Heart right ventricle (tissue), 16 donors: ENCODE measurements at places on chromosomes 16 and 17. TPM values are rescaled to one million over a fixed set of nuclear protein-coding genes. Genes with fewer than 3 reads are reported as not detected.

DNA sequence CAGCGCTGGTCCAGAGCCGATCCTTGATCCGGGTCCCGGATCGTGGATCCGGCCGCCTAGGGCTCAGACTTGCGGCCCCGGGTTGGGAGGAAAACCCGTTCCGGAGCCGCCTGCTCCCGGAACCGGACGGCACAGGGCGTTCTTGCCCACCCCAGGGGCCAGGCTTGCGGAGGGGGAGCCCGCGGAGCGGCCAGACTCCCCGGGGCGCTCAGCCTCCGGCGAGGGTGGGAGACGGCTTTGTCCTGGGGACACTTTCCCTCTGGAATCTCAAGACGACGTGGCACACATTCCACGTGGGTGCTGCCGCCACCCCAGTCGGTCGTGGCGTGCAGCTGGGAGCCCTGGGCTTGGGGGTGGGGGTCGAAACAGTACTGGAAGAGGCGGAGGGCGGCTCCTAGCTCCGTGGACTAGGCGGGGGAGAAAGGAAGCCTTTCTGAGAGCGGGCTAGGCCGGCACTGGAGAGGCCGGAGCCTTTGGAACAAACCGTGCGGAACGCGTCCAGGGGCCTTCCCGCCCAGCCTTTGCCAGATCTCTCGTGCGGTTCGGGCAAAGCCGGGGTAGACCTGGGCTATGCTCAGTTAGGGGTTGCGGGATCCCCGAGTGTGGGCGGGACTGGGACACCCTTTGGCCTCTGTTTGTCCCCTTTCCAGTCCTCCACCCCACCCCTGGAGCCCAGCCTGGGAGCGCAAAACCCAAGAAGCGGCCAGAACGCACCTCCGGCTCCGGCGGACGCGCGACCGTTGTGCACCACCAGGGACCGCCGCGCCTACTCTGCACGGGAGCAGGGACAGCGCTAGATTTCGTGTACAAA, 26.5 kb downstream of the SREBF1 start:
- DNase-seq, result peak; percentile 56

GRCh38 chr16:66517586-66518263, 32.2 kb downstream of the TK2 start:
- no peak for DNase-seq

The WWP2 gene
- polyA plus RNA-seq, result 13.1 TPM

GRCh38 chr17:19237389-19238166, 412 bp downstream of the EPN2 start:
- DNase-seq, result peak; percentile 50

DNA sequence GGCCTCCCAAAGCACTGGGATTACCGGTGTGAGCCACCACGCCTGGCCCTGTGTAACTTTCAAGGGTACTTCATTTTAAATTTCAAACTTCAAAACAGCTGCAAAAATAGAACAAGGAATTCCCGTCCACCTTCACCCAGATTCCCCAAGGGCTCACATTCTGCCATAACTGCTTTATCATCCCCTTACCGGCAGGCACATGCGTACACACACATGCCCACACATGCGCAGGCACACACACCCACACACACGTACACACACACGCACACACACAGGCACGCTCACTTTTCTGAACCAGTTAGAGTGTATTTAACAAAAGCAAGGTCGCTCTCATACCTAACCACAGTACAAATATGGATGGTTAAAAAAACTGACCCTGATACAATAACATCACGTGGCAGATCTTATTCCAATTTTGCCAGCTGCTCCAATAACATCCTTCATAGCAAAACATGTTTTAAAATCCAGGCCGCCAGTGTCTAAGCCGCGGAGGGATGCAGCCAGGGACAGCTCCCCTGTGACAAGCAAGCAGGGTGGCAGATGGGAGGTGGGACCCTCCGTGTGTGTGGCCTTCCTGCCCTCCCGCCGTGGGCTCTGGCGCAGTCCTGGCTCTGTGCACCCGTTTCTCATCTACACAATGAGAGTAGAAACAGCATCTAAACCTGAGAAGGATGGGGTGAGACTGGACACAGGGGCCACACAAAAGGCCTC, 23.1 kb downstream of the PDIA2 start:
- no peak for DNase-seq

- no peak for DNase-seq
These were observed 46.7 kb upstream of the PVALEF start for GRCh38 chr17:81118308-81119221.

DNA sequence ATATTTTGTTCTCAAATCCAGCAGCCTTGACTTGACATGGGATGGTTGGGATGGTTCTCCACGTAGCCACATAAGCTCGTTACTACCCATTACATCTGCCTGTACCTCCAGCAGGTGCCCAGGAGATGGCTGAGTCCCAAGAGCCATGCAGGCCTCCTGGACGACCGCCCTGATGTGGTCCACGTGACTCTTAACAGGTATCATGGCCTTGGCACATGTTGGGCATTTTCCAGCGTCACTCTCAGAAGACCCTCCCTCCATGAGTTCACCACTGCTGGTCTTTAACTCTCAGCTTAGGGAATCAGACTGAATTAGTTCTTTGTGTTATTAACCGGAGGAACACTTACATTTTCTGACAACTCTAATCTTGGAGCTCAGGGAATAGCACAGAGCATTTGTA, 161.5 kb downstream of the CDH13 start:
- no peak for DNase-seq

DNA sequence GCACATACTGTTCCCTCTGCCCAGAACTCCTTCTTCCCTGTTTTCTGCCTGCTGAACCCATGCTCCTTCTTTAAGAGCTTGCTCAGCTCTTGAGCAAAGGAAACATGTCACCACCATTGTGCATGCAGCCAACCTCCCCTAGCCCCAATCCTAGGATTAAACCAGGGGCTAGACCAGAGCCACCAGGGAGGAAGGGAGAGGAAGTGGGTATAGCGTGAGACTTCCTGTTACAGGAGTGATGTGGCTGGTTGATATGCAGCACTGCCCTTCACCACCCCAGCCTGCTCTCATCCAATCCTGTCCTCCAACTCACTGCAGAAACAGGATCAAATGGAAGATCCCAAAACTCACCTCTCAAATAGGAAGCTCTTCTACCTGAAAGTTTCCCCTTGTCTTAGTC, 67.1 kb upstream of the CDH5 start:
- DNase-seq, result no peak

The KRTAP4-6 gene
- not detected for polyA plus RNA-seq

DNA sequence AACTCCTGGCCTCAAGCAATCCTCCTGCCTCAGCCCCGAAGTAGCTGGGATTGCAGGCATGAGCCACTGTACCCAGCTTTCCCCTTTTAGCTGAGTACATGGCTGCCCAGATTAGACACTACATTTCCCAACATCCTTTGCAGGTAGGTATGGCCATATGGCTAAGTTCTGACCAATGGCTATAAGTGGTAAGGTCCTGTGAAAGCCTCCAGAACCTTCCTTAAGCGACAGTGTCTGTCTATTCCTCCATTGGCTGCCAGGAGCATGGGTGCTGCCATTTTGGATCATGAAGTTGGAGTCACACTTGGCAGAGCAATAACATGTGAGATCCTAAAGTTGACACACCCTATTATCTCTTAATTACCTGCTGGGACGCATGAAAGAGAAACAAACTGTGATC, 24.4 kb upstream of the CRHR1 start:
- DNase-seq, result no peak

The TEKT1 gene
- polyA plus RNA-seq, result not detected

The RNF222 gene
- not detected for polyA plus RNA-seq

The CCDC200 gene
- not detected for polyA plus RNA-seq

The HSD3B7 gene
- polyA plus RNA-seq, result 6.8 TPM

The HSD17B2 gene
- 0.03 TPM for polyA plus RNA-seq

DNA sequence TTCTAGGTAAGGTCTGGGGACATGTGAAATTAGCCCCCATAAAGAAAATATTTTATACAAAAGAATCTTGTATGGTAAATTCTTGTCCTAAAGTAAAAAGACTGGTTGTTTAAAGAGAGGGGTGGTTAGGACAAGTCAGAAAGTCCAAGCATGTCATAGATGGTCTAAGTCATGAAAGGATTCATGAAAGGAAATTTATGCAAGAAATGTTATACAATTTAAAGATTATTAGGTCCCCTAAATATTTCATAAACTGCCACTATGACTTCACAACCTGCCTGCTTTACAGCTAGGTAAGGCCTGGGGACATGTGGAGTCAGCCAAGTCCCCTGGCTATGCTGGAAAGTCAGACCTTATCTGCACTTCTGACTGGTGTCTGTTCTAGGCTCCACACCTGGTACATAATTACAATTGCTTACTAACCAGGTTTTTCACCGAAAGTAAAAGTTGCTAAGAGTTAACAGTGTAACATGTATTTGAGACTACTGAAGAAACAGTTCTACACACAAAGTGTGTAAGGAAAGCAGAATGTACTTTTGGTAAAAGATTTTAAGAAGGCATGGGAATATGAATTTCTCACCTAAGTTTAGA, 17.0 kb downstream of the N4BP1 start:
- DNase-seq, result no peak

GRCh38 chr16:85086347-85087291, 25.7 kb downstream of the CIBAR2 start:
- DNase-seq, result peak; percentile 55

DNA sequence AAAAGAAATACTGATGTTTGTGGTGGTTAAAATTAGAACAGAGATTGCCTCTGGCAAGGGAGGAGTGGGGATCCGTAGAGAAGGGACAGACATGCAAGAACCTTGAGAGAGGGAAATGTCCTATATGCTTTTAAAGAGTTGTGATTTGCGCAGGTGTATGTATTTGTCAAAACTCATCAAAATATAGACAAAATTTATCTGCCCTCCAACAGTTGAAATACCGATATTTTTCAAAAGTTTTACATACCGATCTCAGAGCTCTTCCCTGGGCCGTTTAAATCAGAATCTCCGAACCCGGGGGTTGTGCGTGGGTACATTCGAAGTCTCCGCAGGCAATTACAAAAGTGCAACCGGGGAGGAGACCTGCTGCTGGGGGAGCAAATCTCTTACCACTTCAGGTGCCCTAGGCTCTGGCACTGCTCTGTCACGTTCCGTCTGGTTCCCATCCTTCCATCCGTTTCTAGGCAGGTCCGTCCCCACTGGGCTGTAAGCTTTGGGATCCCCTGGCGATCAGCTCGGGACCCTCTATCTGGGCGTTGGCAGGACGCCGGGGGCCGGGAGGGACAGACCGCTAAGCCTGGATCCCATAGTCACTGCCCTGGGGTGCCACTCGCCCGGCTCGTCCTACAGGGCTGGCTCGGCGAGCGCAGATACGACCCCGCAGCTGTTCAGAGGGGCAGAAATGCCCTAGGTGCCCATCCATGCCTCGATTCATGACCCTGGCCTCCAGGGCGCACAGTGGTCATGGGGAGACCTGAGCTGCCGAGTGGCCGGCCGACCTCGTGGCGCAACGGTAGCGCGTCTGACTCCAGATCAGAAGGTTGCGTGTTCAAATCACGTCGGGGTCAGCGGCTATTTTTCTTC, 4.2 kb downstream of the BORCS6 start:
- peak; percentile 93 for DNase-seq

The SMPD3 gene
- polyA plus RNA-seq, result 0.03 TPM

The SGCA gene
- 137 TPM for polyA plus RNA-seq

The EXOSC6 gene
- 10.2 TPM for polyA plus RNA-seq

The PPP1R27 gene
- 0.14 TPM for polyA plus RNA-seq

GRCh38 chr16:85401370-85401916, 211.7 kb upstream of the GSE1 start:
- no peak for DNase-seq

DNA sequence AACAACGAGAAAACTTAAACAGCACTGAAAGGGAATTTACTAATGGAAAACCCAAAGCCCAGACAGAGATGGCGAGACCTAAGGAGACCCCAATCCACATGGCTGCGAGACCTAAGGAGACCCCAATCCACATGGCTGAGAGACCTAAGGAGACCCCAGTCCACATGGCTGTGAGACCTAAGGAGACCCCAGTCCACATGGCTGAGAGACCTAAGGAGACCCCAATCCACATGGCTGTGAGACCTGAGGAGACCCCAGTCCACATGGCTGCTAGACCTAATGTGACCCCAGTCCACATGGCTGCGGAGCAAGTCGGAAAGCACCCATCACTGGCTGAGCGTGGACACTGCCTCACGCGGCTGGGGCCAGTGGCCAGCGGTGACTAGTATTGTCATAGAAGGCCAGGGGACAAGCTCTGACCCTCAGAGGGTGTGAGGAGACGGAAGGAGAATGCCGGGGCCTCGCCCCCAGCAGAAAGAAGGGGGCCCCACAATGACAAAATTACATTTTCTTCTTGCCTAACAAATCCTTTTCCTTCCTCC, 241.8 kb downstream of the C16orf95 start:
- no peak for DNase-seq

DNA sequence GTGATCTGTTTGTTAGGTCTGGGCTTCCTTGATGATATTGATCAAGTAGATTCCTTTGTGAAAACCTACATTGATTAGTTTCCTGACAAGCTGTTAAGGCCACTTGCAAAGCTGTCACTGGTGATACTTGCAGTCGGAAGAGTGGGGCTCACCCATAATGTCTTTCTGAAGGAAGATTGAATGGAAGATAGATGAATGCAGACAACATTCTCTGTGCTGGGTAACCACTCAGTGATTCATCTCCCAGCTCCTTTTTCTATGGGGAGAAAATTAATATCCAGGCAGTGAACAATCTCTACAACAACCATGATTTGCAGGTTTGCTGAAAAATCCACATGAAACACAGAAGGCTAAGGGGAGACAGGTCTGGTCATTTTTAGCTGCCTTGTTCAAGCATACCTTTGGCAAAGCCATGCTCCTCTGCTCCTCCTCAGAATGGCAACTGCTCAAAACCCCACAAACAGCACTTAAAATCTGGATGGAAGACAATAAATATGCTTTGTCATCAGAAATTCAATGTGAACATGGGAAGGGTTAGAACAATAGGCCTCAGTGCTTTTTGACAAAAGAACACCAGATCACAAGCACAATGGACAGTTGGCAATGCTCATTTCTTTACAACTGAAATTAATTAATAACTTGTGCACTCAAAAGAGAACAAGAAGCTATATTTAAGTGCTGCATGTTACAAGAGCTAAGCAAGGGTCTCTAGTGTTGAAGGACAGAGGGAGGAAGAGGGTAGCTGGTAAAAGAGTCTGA, 495.4 kb downstream of the TOX3 start:
- DNase-seq, result no peak

- no peak for DNase-seq
These were observed 2.1 kb downstream of the HCRT start for GRCh38 chr17:42182927-42183734.

The FBRS gene
- polyA plus RNA-seq, result 30.5 TPM

- DNase-seq, result no peak
These were observed 4.7 kb downstream of the NAGPA start for GRCh38 chr16:5028950-5029475.

The TIMP2 gene
- polyA plus RNA-seq, result 32.4 TPM

GRCh38 chr16:72309001-72309400, 137.0 kb upstream of the PMFBP1 start:
- DNase-seq, result no peak

GRCh38 chr17:68763562-68763961, 162.4 kb upstream of the FAM20A start:
- DNase-seq, result no peak

The CD79B gene
- 5.8 TPM for polyA plus RNA-seq

The NT5M gene
- 4.9 TPM for polyA plus RNA-seq

GRCh38 chr17:47203984-47204721, 5.0 kb upstream of the MYL4 start:
- no peak for DNase-seq

GRCh38 chr17:17043461-17044271, 1.4 kb downstream of the MPRIP start:
- no peak for DNase-seq

- peak; percentile 69 for DNase-seq
These were observed 23.2 kb downstream of the MXRA7 start for GRCh38 chr17:76687298-76688164.

The SRCIN1 gene
- 0.29 TPM for polyA plus RNA-seq

GRCh38 chr16:67490335-67491096, 7.2 kb upstream of the AGRP start:
- DNase-seq, result no peak

The MAPT gene
- polyA plus RNA-seq, result 10.5 TPM

- DNase-seq, result no peak
These were observed 279.7 kb downstream of the SLC39A11 start for GRCh38 chr17:72812823-72813222.
